MM.1S (cell line): ENCODE measurements at places on chromosomes 3 and 15.

GRCh38 chr15:31871166-31871886 is 159.0 kb upstream of the CHRNA7 start:
- peak; percentile 7 for DNase-seq

- DNase-seq = no peak
These were observed 5.0 kb downstream of the ABTB1 start for GRCh38 chr3:127677541-127678314.

DNA sequence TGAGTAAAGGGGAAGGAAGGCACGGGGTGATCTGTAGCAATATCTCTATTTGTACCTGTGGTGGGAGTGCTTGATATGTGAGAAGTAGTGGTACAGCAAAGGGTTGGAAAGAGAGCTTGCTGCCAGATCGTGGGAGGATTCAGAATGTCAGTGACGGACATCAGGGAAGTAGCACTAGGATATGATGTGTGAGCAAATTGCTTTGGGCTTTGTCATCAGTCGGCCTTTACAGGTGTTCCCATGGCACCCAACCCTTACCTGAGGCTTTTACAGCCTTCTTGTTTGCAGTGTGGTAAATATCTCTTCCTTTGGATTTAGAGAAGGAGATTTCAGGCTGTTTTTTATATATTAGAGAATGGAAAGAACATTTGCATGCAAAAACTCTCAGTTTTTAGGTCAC is 29.8 kb downstream of the IL1RAP start:
- DNase-seq = no peak

- no peak for DNase-seq
These were observed 912.6 kb downstream of the NTRK3 start for GRCh38 chr15:87343966-87344365.

DNA sequence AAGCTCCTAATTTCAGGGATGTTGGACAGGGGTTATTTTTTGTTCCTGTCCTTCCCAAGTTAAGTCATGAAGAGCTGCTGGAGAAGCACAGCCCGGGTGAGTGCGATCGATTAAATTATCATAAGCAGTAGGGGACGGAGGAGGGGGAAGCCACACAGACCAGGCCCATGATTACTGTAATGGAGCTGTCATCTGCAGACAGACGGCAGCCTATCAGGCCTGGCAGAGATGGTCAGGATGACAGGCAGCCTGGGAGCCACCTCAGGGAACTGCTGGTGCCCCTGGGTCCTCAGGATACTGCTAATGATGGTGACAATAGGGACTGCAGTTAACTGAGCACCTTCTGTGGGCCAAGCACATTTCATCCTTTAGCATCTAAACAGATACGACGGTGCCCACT is 147.7 kb downstream of the RAB11A start:
- DNase-seq = no peak

DNA sequence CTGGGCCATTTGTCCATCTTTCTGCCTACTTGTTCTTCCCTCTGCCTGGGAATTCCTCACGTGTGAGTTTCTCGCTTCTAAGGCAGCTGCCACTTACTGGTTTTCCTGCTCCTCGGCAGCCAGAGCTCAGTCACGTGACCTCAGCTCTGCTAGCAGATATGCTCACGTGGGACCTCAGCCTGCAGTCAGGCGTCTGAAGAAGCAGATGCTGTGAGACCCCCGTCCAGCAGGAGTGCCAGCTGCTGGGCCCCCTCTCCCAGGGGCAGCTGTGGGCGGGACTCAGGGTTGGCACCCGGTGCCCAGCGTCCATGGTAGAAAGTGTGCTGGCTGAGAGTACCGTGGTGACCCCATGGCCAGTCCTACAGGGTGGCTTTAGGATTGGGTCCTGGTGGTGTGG is 161.3 kb upstream of the TLE3 start:
- no peak for DNase-seq

DNA sequence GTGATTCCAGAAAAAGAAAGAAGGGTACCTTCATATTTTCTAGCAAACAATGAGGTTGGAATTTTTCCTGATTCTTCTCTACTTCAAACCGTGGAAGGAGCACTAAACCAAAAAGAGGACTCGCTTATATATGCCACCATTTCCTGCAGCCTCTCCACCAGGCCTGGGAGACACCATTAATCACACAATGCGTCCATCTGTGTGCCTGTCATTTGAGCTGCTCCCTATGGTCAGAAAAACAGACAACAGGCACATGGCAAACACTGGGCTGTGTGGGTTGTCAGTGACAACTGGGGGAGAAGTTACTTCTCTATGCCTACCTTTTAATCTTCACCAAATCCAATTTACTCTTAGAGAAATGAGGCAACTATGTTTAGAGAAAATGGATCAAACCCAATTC is 71.9 kb downstream of the NR2F2 start:
- DNase-seq = no peak

- no peak for DNase-seq
These were observed 101.6 kb upstream of the LPP start for GRCh38 chr3:188052169-188053035.
